ENCODE measurements at places on chromosomes 6 and 20. TPM values are rescaled to one million over a fixed set of nuclear protein-coding genes. Genes with fewer than 3 reads are reported as not detected.

GRCh38 chr6:93317592-93317991 lies 101.8 kb downstream of the EPHA7 start:
- no peak overlapping the region for H3K4me3 ChIP-seq
- no peaks in the 10 kb centered on the region for H3K36me3 ChIP-seq
- no peaks in the 10 kb centered on the region for H3K27me3 ChIP-seq
- no peaks in the 10 kb centered on the region for H3K4me1 ChIP-seq

DNA sequence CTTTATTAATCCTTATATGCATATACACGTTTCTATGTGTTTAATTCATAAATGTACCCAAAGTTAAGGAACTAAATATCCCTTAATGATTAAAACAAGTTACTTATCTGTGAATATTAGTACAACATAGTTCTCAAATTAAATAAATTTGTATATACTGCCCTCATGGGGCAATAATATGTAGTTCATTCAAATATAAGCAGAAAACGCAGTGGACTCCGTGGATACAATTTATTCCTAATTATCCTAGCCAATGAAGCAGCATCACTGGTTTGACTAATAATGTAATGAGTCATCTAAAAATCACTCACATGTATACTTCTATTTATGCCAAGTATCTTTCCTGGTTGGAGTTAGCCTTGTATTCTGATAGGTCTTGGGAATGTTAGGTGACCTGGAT lies 111.6 kb downstream of the TBC1D32 start:
- no peak overlapping the region for H3K4me3 ChIP-seq
- DNase-seq = no peak
- H3K27me3 ChIP-seq = no peaks in the 10 kb centered on the region
- H3K27ac ChIP-seq = no peak overlapping the region

Gene PRDM13
- not detected for total RNA-seq

- peaks cover 3% of the 10 kb centered on the region for H3K36me3 ChIP-seq
- DNase-seq = no peak
- H3K27me3 ChIP-seq = no peaks in the 10 kb centered on the region
Observed at GRCh38 chr6:157064502-157064901, 258.8 kb downstream of the TMEM242 start.

GRCh38 chr6:70903665-70904452 lies 53.0 kb downstream of the B3GAT2 start:
- peaks cover 6% of the 10 kb centered on the region for H3K27me3 ChIP-seq
- H3K4me1 ChIP-seq = no peaks in the 10 kb centered on the region
- DNase-seq = no peak
- no peak overlapping the region for H3K27ac ChIP-seq
- H3K36me3 ChIP-seq = no peaks in the 10 kb centered on the region

DNA sequence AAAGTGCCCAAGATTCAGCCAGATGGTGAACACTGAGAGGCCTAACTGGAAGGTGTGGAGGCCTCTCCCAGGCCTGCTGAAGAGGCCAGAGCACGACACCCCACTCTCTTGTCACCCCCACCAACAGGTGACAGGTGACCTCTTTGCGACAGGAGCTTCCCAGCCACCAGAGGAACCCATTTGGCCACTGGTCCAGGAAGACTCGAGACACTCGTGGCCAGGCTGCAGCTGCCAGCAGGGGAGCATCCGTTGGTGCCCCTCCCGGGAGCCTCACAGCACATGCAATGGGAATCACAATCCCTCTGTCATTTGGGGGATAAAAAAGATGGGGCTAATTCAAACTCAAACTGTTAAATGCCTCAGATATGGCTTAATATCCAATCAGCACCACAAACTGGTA lies 163.4 kb downstream of the INSM1 start:
- H3K4me3 ChIP-seq = no peak overlapping the region
- H3K27ac ChIP-seq = no peak overlapping the region
- no peak for DNase-seq
- peaks cover 5% of the 10 kb centered on the region for H3K36me3 ChIP-seq

Gene BPIFA1
- total RNA-seq = not detected

- no peak overlapping the region for H3K27ac ChIP-seq
- H3K4me1 ChIP-seq = peaks cover 18% of the 10 kb centered on the region
- H3K27me3 ChIP-seq = peaks cover 17% of the 10 kb centered on the region
- no peaks in the 10 kb centered on the region for H3K36me3 ChIP-seq
- DNase-seq = no peak
Observed at GRCh38 chr20:44027343-44028002, 112.8 kb downstream of the TOX2 start.

DNA sequence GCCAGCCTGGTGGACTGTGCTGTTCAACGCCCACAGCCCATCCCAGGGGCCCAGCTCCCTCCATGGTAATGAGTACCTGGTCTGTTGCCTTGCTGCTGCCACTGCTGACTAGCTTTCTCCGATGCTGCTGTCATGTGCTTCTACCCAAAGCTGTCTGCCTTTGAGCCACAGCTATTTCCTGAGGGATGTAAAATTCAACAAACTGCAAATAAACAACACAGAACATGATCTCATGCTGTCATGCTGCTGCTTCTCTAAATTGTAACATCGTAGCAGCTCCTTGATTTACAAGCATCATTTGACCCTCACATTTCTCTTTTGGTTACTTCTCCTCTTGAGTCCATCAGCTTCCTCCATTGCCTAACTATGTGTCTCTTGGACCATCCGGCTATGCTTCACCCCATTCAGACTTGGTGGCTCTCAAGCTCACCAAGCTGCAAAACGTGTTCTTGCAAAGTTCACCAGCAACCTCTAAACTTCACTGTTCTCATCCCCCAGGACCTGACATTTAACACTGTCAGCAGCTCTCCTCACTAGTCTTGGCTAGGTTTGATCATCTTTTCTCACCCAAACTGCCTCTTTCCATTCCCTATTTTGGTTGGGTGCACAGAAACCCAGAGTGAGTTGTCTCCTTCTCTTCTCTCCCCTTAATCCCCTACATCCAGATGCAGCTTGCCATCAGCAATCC lies 54.6 kb downstream of the FYN start:
- H3K36me3 ChIP-seq = peaks cover 60% of the 10 kb centered on the region
- peak overlapping the region; percentile 37 for H3K4me3 ChIP-seq
- peaks cover 72% of the 10 kb centered on the region for H3K4me1 ChIP-seq
- H3K27me3 ChIP-seq = no peaks in the 10 kb centered on the region
- peak; percentile 49 for DNase-seq

GRCh38 chr20:17966432-17967310 lies 1.9 kb downstream of the SNX5 start:
- peaks cover 40% of the 10 kb centered on the region for H3K4me1 ChIP-seq
- no peaks in the 10 kb centered on the region for H3K27me3 ChIP-seq
- H3K4me3 ChIP-seq = peak overlapping the region; percentile 92
- H3K36me3 ChIP-seq = peaks cover 81% of the 10 kb centered on the region
- peak overlapping the region; percentile 92 for H3K27ac ChIP-seq

Gene KHDRBS2
- total RNA-seq = not detected

DNA sequence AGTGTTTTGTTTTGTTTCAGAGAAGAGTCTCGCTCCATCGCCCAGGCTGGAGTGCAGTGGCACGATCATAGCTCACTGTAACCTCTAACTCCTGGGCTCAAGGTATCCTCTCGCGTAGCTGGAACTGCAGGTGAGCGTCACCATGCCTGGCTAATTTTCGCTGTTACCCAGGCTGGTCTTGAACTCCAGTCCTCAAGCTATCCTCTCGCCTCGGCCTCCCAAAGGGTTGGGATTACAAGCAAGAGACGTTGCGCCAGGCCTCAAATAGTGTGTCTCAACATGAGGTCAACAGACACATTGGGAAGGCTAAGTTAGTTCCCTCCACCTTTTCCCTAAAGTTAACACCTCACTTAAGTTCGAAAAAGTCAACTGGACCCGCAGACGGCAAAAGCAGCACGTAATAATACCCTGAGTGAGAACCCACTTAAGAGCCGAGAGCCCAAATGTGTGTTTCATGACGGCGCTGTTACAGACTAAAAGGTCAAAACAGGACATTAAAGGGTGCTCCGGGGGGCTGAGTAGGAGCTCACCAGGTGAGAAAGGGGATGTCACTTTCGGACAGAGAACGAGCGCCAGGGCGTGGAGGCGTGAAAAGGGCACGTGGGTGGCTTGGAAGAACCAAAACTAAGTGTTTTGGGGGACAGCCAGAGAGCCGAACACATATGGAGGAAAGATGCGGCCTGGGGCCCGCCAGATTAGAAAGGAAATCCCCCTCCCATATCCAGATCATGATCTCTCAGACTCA lies 499 bp downstream of the TTI1 start:
- peak overlapping the region; percentile 88 for H3K4me3 ChIP-seq
- DNase-seq = peak; percentile 84
- no peaks in the 10 kb centered on the region for H3K27me3 ChIP-seq
- H3K4me1 ChIP-seq = peaks cover 64% of the 10 kb centered on the region
- peak overlapping the region; percentile 99 for H3K27ac ChIP-seq

GRCh38 chr6:90383196-90383822 lies 86.7 kb upstream of the BACH2 start:
- peak; percentile 60 for DNase-seq
- H3K4me1 ChIP-seq = peaks cover 31% of the 10 kb centered on the region
- no peak overlapping the region for H3K4me3 ChIP-seq
- peaks cover 2% of the 10 kb centered on the region for H3K27me3 ChIP-seq
- no peaks in the 10 kb centered on the region for H3K36me3 ChIP-seq

Gene TP53TG5
- total RNA-seq = not detected

GRCh38 chr6:127192911-127193541 lies 73.6 kb upstream of the RNF146 start:
- H3K27me3 ChIP-seq = no peaks in the 10 kb centered on the region
- no peak overlapping the region for H3K27ac ChIP-seq
- no peak overlapping the region for H3K4me3 ChIP-seq
- no peaks in the 10 kb centered on the region for H3K4me1 ChIP-seq
- no peak for DNase-seq
- no peaks in the 10 kb centered on the region for H3K36me3 ChIP-seq

DNA sequence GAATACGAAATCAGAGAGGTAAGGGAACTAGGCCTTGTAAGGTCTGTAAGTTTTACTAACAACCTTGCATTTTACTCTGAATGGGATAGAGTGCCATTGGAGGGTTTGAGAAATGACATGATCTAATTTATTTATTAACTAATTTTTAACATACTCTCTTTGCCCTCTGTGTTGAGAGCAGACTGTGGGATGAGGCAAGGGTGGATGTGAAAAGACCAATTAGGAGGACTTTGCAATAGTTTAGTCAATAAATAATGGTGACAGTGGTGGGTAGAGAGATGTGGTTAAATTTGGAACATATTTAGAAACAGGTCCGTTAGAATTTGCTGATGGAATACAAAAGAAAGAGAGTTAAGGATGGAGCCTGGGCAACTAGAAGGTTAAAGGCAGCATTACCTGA lies 60.0 kb downstream of the MKKS start:
- no peaks in the 10 kb centered on the region for H3K4me1 ChIP-seq
- H3K36me3 ChIP-seq = no peaks in the 10 kb centered on the region
- H3K27ac ChIP-seq = no peak overlapping the region
- H3K4me3 ChIP-seq = no peak overlapping the region

DNA sequence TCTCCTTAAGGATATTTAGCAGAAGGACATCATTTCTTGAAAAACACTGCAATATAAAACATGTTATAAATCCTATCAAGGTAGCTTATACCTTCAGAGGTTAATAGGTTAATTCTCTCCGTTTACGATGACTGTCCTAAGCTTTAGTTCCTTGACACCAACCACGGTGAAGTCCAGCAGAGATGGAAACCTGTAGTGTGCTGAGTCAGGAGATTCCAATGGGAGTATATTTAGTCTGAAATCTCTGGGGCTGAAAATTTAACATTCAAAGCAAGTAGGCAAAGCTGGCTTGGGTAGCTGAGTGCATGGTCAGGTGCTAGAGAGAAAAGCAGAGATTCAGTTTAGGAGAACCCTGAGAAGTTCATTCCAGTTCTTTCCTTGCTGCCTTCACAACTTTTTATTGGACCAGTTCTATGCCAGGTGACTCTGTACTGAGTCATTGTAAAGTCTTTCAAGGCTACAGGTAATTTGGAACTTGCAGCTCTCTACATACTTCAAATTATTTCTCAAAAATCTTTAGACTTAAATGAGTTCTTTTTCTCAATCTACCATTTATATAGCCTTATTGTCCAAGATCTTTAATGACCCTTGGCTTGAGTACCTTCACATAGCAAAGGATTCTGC lies 1009.4 kb upstream of the FLRT3 start:
- no peaks in the 10 kb centered on the region for H3K4me1 ChIP-seq
- no peaks in the 10 kb centered on the region for H3K36me3 ChIP-seq
- no peak overlapping the region for H3K4me3 ChIP-seq

DNA sequence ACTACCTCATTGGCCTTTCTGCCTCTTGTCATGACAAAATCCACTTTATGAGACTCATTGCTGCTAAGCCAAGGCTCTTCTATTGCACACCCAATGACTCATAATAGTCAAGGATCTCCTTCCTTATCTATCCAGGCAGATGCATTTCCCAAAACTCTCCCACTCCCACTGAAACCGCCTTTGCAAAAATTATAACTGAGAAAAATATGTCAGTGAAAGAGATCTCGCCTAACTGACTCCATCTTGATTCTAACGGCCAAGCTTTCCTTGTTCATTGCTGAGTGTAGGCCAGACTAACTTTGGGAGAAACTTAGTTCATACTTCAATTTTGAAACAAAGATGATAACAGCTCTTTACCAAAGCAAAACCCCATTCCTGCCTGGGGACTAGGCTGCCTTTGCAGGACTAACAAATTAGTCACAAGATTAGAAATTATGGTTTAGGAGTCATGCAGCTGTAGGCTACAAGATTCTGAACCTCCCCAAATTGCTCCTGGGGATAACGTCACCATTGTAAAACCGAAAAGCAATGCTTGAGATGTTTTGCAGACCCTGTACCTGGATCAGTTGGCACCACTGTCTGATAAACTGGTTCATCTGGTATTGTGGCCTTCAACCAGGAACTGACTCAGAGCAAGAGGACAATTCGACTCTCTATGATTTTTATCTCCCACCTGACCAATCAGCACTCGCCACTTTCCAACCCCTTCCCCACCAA lies 47.1 kb downstream of the HAO1 start:
- no peak overlapping the region for H3K27ac ChIP-seq
- no peaks in the 10 kb centered on the region for H3K36me3 ChIP-seq
- H3K27me3 ChIP-seq = peaks cover under 1% of the 10 kb centered on the region
- DNase-seq = no peak
- H3K4me1 ChIP-seq = no peaks in the 10 kb centered on the region
- no peak overlapping the region for H3K4me3 ChIP-seq

Gene TOX2
- total RNA-seq = 1.5 TPM

Gene FGD2
- 1.4 TPM for total RNA-seq

DNA sequence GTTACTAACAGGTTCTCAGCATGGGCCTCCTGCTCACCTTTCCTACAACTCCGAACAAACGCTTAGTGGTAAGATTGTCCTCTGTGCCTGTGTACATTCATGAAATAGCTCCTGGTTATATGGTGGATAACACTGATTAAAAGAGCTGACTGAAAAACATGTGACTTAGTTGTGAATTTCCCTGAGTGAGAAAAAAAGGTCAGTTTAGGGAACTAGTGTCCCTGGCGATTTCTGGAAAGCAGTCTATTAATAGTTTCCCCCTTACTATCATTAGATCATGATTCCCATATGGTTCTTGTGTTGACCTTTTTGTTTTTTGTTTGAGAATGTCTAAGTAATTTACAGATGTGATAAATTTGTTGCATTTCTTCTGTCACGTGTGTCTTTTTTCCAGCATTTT lies 15.6 kb downstream of the SNRPC start:
- H3K36me3 ChIP-seq = peaks cover 44% of the 10 kb centered on the region
- H3K27me3 ChIP-seq = no peaks in the 10 kb centered on the region
- no peak overlapping the region for H3K27ac ChIP-seq
- H3K4me3 ChIP-seq = no peak overlapping the region
- peaks cover 17% of the 10 kb centered on the region for H3K4me1 ChIP-seq

Gene CTNNBL1
- total RNA-seq = 67.3 TPM

All from activated CD8-positive, alpha-beta T cell treated with anti-CD3 and anti-CD28 coated beads for 36 hours (primary cell).